ENCODE measurements at places on chromosomes 1 and 21.
A peak's percentile ranks its signal among the peaks of the same experiment; 100 is the strongest.

DNA sequence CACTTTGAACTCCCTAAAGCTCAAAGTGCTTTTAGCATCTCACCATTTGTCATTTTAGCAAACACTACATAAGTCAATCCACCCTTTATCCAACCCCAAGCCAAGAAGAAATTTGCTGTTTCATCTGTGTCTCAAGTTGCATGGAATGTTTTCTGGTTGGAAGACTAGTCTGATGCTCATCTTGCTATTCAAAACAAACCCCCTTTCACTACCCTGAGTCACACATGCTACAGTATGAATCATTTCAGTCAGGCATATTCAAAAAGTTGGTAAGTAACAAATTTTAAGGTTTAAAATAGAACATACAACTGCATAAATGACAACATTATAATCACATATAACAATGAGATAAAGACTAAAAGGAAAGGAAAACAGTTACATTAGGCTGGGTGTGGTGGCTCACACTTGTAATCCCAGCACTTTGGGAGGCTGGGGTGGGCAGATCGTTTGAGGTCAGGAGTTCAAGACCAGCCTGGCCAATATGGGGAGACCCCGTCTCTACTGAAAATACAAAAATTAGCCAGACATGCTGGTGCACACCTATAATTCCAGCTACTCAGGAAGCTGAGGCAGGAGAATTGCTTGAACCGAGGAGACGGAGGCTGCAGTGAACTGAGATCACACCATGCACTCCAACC, 38.7 kb downstream of the DSTYK start:
- DNase-seq = peak; percentile 61

DNA sequence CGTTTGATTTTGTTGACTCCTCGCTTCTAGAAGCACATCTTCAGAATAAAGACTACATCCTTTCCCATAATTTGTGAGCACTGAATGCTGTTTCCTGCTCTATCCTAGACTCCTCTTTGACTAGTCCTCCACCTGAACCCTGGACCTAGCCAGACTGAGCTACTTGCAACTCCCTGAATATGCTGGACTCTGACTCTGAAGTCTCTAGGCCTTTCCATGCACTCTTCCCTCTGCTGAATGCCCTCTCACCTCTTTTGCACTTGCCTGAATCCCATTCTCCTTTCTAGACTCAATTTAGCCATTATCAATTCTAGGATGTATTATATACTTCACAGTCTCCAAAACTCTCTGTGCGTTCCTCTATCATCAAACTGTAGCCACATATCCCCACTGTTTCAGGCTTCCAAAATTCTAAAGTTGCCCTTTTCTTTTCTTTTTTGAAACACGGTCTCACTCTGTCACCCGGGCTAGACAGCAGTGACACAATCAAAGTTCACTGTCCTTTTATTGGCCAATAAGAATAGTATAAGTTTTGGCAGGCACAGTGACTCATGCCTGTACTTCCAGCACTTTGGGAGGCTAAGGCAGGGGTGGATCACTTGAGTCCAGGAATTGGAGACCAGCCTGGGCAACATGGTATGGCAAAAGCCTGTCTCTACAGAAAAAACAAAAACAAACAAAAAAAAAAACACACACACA, 127.0 kb downstream of the LTN1 start:
- no peak for DNase-seq

- DNase-seq = peak; percentile 71
Measured at GRCh38 chr1:20110679-20111078, 8.7 kb downstream of the PLA2G2D start.

DNA sequence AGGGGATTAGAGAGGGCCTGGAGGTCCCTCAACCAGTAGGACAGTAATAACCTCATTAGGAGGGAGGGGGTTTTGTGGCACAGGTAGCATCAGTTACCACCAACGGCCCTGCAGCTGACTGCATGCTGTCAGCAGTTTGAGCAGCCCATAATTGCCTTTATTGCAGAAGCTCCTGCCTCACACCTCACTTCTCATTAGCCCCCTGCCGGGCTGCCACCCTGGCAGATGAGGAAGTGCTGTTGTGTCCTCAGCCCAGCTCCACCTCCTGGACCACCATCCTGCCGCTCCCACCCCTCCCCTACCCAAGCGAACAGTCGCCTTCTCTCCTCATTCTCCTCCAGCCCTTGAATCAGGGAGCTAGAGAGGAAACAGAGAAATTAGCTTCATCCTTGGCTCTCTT, 237.4 kb downstream of the LMX1A start:
- no peak for DNase-seq

DNA sequence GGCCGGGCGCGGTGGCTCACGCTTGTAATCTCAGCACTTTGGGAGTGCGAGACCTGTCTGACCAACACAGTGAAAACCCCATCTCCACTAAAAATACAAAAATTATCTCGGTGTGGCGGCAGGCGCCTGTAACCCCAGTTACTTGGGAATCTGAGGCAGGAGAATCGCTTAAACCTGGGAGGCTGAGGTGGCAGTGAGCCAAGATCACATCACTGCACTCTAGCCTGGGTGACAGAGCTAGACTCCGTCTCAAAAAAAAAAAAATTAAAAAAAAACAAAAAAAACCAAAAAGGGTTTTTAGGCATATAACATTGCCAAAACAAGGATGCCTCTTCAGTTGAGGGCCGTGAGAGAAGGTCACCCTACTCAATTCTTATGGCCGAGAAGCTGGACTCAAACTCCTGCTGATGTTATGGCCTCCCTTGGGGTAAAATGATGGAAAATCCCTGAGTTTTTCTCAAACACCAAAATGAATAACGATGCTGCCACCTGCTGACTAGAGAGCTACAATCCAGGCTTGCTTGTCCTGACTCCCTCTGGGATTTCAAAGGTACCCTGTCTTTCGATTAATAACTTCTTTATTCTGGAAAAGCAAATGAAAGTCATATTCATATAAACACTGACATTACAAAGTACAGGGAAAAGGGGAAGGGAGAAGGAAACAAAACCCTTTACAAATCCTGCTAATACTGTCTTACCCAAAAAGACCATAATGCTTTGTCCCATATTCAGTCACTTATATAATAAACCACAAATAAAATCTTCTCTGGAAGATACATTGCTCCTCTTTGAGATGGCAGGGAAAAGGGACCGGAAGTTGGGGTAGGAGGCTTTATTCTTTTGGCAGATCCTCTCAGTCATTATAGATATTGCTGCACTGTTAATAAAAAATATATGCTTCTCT, 10.7 kb downstream of the RAB42 start:
- DNase-seq = peak; percentile 72

- no peak for DNase-seq
Measured at GRCh38 chr1:61121631-61122030, 39.3 kb downstream of the NFIA start.

DNA sequence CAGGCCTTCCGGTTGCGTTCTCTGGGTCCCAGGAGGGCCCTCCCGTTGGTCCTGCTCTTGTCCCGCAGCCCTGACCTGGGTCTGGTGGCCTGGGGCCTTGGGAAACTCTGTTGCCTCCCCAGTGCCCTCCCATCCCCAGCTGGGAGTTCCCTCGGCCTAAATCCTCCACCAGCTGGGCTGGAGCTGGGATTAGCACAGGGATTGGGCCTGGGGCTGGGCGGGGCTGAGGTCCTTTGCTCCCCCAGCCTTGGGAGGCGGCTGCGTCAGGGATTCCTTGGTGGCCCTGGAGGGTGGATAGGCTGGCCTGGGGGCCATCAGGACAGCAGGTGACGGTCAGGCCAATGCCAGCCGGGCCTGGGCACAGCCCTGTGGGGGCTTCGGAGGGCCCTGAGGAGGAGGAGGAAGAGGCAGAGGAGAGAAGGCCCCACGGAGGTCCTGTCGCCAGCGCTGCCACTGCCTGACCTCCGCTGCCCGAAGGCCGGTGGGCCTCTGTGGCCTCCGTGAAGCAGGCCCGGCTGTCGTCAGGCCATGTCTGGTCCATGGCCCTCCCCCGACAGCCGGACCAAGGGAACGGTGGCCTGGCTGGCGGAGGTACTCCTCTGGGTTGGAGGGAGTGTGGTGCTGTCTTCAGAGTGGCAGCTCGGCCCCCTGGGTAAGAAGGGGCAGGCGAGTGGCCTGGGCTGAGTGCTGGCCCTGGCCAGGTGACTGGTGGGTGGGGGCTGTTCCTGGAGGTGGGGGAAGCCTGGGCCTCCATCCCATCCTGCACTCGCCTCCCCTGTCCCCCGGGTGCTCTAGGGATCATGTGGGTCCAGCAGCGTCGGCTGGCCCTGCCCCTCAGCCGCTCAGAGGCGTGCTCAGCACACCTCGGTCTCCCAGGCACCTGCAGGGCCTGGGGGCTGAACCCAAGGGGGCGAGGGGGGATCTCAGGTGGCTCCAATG, at the start of gene PLCH2:
Gene PLCH2, plus strand, starts transcription at position 229 of the 939 bp plus-strand sequence. Its CDS starts 300 bp downstream, at position 529.
- DNase-seq = no peak

- DNase-seq = no peak
Measured at GRCh38 chr1:247287460-247287859, 31.6 kb downstream of the VN1R5 start.

GRCh38 chr1:205325334-205325884, 3.9 kb upstream of the NUAK2 start:
- DNase-seq = peak; percentile 84

DNA sequence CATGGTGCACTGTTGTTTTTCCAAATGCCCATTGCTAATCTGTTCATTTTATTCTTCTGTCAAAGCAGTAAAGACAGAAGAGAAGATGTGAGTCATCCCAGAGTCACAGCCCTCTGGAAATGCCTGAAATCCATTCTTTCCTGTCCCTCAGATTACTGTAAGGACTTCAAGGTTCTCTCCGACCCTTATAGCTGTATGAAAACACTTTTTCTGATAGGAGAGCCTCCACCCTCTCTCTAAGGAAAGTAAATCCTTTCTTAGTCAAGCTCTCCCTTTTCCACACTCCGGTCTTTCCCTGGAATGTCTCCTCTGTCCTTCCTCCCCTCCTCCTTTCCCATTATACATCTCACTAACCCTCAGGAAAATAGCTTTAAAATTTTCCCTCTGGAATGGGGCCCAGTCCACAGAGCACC, 3.5 kb upstream of the PRDX6 start:
- peak; percentile 83 for DNase-seq

GRCh38 chr1:228474507-228474906, 12.7 kb upstream of the RNF187 start:
- no peak for DNase-seq

GRCh38 chr1:148333875-148334338, 149.2 kb downstream of the PPIAL4G start:
- no peak for DNase-seq

DNA sequence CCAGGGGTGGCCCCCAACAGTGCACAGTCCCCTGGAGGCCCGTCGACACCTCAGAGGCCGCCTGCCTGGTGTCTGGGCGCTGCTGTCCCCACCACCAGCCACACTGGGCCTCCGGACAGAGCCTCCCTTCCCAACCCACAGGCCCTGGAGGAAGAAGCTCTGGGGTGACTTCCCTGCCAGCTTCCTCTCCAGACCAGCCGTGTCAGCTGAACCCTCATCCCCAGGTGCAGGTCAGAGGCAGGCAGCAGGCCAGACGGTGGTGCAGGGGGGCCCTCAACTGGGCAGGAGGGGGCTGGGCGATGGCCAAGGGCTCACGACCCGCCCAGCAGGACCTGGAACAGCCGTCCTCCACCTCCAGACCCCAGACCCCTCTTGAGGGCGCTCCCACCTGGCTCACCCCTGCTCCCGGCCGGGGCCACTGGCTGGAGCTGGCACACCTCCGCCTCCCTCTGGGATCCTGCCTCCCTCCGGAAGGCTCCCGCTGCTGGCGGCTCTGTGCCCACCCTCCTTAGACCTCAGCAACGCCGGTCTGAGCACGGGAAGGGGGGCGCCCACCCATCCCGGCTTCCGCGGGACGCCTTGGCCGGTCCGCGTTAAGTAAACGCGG, 520 bp downstream of the TNFRSF18 start:
- DNase-seq = no peak

- no peak for DNase-seq
Measured at GRCh38 chr1:194950584-194950983, 1657.7 kb downstream of the KCNT2 start.

DNA sequence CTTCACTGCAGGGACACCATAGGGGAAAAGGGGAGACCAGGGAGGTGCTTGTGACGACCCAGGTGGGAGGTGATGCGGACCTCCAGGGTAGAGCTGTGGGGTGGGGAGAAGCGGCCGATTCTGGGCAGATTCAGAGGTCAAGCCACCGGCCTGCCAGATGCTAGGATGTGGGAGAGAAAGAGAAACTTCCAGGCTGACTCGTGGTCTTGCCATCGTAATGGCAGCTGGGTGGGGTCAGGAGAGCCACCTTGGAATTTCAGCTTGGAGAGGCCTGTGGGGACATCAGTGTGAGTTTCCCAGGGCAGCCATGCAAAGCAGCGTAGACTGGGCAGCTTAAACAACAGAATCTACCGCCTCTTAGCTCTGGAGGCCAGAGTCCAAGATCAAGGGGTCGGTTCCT, 258.0 kb upstream of the VAMP3 start:
- no peak for DNase-seq

Data from endothelial cell of umbilical vein (primary cell).